ENCODE measurements at places on chromosomes 16 and 17.

DNA sequence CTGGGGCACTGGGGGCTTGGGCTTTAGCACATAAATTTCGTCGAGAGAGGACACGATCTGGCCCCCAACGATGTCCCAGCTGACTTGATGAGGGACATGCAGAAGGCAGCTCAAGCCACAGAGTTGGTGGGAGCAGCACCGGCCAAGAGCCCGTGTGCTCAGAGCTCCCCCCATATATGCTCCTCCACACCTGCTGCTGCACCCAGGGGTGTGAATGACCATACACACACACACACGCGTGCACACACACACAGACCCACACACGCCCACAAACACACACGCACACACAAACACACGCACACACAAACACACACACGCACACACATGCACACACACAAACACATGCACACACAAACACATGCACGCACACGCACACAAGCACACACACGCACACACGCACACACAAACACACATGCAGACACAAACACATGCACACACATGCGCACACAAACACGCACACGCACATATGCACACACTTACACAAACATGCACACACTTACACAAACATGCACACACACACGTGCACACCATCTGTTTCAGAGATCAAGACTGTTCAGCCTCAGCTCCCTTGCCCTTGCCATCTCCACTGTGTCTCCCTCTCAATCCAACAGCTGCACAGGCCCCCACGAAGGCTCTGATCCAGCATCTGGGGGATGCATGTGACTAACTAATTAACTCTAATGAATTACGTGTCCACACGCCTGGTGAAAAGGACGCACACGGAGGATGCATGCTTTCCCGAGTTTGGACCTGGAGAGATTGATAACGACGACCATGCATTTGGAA lies 85.6 kb upstream of the TNRC6C start:
- DNase-seq = no peak

DNA sequence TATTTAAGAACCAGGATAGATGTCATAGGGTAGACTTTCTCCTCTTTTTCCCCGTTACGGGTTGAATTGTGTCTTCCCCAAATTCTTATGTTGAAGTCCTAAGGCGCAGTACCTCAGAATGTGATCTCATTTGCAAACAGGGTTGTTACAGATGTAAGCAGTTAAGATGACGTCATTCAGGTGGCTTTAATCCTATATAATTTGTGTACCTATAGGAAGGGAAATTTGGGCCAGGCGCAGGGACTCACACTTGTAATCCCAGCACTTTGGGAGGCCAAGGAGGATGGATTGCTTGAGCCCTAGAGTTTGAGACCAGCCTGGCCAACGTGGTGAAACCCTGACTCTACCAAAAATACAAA lies 99.5 kb upstream of the DHX40 start:
- no peak for DNase-seq

- no peak for DNase-seq
Observed at GRCh38 chr16:9661336-9662017, 520.8 kb downstream of the GRIN2A start.

DNA sequence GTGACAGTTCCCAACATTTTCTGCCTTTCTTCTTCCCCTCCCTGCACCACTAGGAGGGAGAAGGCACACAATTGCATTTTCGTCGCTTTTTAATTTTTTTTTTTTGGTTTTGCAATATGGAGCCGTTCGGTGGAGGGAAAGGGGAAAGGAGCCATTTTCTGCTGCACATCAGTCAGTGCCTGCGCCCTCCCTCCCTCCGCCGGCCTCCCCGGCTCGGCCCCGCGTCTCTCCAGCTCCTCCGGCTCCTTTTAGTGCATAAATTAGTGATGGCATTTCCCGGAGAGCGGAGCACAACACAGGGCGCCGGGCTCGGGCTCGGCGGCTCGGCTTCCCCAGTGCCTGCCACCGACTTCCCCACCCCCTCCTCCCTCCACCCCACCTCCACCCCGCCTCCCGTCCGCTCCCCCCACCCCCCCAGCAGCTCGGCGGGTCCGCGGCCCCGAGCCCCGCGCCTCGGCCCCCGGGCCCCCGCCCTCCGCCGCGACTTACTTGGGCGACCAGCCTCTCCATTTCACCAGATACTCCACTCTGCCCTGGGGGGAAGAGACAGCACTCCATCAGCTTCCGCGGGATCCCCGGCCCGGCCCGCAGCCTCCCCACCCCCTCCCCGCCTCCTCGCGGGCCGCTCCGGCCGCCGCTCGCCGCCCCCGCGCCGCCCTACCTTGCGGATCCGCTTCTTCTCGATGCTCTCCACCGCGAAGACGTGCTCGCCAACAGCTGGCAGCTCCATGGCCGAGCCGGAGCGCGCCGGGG lies 542 bp downstream of the CBX4 start:
- no peak for DNase-seq

GRCh38 chr16:72508191-72508590 lies 336.2 kb upstream of the PMFBP1 start:
- DNase-seq = no peak

- no peak for DNase-seq
Observed at GRCh38 chr16:54627616-54628015, 303.0 kb upstream of the IRX5 start.

DNA sequence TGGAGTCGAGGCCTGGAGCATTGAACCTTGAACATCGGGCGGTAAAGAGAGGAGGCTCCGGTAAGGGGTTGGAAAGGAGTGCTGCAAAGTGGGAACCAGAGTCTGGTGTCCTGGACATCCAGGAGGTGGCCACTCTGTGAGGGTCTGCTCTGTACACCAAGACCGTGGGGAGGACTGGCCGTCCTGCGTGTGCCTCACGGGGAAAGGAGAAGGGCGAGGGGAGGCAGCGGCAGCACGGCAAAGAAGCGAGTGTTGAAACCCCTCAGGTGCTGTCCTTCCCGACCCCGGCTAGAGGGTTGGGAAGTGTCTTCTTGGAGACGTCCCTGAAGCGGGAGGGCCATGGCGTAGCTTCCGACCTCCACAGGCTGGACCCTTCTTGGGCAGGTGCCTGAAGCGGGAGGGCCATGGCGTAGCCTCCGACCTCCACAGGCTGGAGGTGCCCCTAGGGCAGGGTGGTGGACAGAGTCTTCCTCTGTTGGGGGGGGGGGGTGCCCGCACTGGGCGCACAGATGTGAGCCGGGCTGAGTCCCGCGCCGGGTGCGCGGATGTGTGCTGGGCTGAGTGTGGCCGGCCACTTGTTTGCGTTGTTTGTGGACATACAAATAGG lies 42.0 kb downstream of the FOXK2 start:
- no peak for DNase-seq

GRCh38 chr17:45430738-45431530 lies 1.7 kb downstream of the ARHGAP27 start:
- no peak for DNase-seq

DNA sequence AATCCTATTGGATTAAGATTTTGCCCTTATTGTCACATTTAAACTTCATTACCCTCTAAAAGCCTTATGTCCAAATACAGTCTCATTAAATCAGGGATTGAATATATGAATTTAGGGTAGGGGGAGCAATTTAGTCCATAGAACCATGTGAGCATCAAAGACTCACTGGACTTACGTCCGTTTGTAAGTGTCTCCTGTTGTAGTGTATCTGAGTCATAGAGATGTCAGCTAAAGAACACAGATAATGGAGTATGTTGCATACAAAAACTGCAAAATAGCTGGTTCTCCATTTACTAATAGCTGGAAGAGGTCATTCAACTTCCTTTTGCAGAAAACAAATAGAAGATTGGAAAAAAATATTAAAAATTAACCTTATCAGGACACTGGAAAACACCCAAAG lies 599.1 kb upstream of the SOX9 start:
- no peak for DNase-seq

DNA sequence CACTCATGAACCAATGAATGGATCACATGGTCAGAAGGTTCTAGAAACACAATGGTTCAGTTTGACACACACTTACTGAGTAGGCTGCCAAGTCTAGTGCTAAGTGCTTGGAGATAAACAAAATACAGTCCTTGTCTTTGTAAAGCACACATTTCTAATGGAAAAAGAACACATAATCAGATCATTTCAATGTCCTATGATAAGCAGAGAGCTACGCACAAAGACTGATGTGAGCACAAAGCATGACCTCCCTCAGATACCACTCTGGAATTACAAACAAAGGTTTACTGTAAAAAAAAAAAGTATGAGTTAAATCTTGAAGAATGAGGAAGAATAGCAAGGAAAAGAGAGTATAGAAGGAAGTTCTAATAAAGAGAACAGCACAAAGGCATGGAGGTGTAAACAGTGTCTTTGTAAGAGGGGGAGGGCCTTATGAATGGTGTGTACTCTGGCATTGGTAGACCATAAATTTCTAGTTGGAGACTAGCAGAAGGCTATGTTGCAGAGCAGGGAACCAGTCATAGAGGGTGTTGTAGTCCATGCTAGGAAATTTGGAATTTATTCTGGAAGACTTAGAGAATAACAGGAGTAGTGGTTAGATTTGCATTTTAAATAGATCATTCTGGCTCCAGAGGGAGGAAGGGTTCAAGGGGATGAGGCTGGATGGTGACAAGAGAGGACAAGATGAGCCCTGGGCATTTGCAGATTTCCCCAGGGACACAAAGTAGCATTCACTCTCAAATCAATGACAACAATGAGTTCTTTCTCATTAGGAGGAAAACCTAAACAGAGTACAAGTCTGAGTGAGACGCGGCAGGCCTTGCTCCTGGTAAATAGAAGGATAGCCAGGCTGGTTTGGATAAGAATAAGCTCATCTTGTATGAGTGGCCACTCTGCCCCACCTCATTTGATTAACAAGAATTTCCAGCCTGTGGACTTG lies 468.0 kb downstream of the TOX3 start:
- no peak for DNase-seq

- no peak for DNase-seq
Observed at GRCh38 chr16:54173490-54173889, 113.1 kb downstream of the IRX3 start.

DNA sequence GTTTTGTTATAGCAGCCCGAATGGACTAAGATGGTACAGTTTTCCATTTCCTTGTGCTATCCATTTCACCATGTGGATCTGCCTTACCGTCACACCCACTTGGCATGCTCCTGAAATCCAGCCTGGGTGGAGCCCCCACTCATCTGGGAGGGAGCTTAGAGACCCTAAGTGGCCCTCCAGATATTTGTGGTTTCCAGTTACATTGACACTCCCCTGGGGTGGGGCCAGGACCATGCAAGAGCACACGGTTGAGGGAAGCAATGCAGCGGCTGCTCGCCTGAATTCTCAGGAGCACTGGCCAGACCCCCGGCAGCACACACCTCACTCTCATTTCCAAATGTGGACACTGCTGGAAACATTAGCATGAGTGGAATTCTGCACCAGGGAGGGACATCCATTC lies 231.1 kb downstream of the UTP18 start:
- DNase-seq = no peak

DNA sequence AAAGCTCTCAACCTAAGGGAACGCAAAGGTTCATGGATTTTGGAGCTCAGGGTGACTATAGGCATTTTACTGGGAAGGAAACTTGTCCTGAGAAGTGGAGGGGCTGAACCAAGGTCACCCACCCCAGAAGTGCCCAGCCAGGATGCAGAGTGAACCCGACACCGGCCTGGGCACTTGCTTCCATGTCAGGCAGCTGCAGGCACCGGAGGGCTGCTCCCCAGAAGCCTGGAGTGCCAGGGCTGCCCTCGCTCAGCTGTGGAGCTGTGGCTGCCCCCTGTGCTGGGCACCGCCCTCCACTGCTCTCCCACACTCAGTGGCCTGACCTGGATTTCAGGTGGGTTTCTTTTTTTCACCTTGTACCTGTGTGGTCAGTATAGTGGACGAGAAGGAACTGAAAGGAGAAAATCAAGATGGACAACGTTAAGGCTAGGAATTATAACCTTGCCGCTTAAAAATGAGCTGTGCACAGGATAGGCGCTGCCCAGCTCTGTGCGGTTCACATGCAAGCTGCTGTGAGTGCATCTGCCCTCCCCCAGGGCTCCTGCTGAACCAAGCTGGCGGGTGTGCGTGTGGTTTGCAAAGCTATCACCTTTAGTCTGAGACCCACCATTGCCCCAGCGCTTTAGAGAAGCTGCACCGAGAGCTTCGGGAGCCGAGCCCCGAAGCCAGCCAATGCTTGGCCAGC lies 2.2 kb downstream of the MAPK8IP3 start:
- no peak for DNase-seq

GRCh38 chr17:1829216-1829591 lies 498 bp downstream of the SMYD4 start:
- no peak for DNase-seq

DNA sequence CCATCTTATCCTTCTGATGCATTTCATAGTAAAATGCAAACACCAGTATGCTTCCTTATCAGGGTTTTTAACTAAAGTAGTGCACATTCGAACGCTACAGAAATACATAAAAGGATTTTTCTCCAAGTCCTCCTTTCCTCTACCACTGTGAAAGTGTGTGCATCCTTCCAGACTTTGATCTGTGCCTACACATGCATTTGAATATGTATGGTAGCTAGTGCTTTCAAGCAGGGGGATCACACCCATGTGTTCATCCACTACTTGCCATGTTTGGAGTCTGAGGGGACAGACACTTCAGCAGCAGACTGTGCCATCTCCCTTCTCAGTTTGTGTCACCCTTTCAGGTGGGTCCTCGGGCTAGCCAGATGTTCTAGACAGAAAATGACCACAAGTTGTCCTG lies 14.9 kb downstream of the LDHD start:
- no peak for DNase-seq

- DNase-seq = no peak
Observed at GRCh38 chr16:30064729-30065101, 845 bp upstream of the ALDOA start.

- DNase-seq = no peak
Observed at GRCh38 chr17:27770877-27771276, 29.5 kb downstream of the NOS2 start.

- DNase-seq = no peak
Observed at GRCh38 chr17:35229638-35230037, 13.2 kb upstream of the SLFN5 start.

DNA sequence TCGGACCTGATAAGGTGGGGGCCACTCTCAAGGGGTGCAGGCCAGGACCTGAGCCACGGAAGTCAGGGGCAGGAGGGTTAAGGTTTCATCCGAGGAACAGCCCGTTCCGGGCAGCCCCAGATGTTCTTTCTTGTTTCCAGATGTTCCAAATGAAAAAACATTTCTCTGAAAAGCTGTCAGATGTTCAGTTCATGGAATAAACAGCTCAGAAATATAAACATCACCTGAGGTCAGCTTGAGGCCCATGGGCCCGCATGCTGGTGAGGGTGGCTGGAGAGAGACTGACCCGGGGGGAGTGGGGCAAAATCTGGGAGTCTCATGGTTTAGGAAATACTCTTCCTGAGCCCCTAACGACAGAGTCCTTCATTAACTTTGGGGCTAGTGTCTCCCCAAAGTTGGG lies 1.5 kb upstream of the CD79B start:
- no peak for DNase-seq

- DNase-seq = no peak
Observed at GRCh38 chr16:53132406-53132805, 77.6 kb downstream of the CHD9 start.

All from cortex of kidney (tissue), 1 donor.